ENCODE measurements at places on chromosomes 4 and X.

DNA sequence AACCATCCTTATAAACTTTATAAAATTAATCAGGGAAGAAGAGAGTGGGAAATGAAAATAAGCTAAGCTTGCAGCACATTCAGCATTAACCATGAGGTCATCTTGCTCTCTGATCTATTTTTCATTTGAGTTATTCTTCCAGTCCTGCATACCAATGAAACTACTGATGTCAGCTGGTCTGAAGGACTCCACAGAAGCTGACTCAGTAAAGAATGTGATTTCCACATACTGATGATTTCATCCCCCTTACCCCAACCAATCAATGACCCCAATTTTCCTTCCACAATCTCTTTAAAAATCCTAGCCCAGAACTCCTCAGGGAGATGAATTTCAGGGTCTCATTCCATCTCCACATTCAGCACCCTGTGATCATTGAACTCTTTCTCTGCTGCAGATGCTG lies 18.8 kb upstream of the DSPP start:
- DNase-seq = no peak

GRCh38 chrX:84339507-84340364 lies 151.7 kb upstream of the RPS6KA6 start:
- DNase-seq = no peak

GRCh38 chrX:9211269-9211668 lies 177.3 kb upstream of the FAM9B start:
- DNase-seq = no peak

DNA sequence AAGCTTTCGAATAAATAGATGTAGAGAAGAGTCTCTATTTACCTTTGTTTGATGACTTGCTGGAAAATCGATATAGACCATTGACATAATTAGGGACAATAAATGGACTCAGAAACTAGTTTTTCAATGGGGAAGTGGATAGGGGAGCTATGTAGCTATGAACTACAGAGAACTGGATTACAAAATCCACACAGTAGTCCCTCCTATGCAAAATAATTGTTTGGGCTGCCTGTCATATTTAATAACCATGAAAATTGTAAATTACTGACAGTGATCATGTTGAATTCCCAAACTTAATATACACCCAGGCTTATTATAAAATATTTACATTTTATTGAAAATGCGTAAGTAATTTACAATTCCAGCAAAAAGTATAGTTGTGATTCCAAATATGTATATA lies 333.1 kb upstream of the FAM241A start:
- no peak for DNase-seq

GRCh38 chrX:5142644-5143043 lies 1086.0 kb downstream of the NLGN4X start:
- no peak for DNase-seq

DNA sequence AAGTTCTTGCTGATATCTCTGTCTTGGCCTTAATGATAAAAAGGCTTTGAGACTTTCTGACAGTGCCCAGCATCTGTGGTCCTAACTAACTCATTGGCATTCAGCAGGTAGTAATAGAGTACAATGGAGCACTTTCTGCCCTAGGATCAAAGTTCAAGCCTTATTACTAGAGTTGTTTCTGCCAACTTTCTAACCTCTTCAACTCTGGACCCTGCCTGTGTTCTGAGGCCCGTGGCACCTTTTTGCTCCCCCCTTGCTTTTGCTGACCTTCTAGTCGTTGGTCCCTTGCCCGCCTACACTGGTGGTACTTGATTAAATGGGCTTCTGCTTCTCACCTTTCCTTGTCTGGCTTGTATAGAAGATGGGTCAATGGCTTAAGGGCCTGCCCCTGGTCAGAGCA lies 126.3 kb downstream of the PPARGC1A start:
- DNase-seq = no peak

DNA sequence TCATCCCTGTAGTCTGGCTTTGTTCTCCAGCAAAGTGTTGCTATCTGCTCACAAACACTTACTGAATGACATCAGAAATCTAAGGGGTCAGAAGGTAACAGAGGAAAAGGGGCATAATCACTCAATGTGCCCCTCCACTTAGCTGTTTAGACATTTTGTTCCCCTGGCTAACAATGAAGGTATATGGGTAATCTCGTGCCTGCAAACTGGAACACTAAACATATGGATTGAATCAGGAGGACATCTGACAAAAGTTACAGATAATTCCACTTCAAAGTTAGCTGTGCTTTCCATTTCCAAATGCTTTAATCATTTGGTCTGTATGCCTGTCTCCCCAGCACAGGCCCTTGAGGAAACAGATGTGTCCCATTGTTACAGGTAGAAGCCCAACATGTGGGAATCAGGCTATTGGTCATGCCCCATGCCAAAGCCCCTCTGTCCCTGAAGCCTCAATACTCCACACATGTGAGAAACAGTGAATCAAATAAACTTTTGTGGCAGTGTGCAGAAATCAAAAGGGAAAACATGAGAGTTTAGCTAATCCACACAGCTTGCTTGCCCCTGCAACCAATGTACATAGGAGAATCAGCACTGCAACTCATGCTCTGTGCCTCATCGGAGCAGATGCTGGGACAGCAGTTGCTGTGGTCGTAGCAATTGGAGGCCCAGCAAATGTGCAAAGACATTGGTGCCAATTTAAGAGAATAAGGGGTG lies 111.7 kb downstream of the RNF150 start:
- DNase-seq = no peak

- no peak for DNase-seq
Observed at GRCh38 chrX:153779891-153780677, 757 bp upstream of the SRPK3 start.

GRCh38 chr4:184938871-184939270 lies 79.4 kb upstream of the HELT start:
- no peak for DNase-seq

- no peak for DNase-seq
Observed at GRCh38 chr4:6368096-6368495, 98.4 kb downstream of the WFS1 start.

DNA sequence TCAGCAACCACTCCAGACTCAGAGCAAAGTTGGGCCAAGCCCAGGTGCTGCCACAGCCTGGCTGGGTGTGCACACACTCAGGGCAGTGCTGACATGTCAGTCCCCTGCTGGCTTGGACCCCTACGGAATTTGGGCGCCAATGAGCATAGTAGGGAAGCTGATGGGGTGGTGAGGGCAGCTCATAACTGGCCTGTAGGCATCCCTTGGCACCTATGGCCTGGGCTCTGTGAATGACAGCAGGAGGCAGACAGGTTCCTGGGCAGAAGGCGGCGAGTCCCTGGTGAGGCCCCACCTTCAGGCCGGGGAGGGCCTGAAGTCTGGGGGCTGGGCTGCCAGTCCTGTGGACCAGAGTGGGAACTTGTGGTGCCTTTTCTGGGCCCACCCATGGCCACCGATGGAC lies 15.9 kb upstream of the TMEM185A start:
- no peak for DNase-seq

GRCh38 chr4:23333946-23334878 lies 555.6 kb downstream of the PPARGC1A start:
- DNase-seq = no peak

- DNase-seq = no peak
Observed at GRCh38 chr4:31236639-31237173, 516.5 kb downstream of the PCDH7 start.

DNA sequence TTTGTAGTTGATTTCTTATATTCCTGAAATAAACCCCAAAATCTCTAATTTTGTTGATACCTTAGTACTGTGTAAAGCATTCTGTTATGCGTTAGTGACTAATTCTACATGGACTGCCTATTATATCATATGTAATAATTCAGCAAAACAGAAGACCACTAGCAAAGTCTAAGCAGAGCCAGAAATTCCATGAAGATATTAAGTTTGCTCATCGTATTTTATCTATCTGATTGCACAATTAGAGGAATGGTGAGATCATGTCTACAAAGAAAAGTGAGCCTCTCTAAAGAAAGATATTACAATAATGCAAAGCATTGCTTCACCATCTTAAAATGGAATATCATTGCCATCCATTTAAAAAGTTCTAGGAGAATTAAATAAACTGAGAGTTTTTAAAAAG lies 374.6 kb upstream of the SLC7A11 start:
- DNase-seq = no peak

DNA sequence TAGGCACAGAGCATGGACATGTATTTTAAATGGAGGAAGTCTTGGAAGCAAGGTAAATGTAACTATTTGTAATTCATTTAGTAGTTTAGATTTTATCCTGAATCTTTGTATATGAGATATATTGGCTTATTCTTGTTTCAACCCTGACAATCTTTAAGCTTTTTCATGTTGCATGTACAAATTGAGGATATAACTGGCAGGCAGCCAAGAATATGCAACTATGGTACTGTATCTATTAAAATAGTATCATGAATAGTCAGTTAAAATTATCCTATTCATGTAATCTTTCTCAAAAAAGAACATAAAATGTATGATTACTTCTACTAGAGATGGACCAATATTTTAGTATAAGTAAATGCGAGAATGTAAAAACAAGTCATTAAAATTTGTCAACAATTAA lies 1141.5 kb downstream of the PCDH18 start:
- no peak for DNase-seq

DNA sequence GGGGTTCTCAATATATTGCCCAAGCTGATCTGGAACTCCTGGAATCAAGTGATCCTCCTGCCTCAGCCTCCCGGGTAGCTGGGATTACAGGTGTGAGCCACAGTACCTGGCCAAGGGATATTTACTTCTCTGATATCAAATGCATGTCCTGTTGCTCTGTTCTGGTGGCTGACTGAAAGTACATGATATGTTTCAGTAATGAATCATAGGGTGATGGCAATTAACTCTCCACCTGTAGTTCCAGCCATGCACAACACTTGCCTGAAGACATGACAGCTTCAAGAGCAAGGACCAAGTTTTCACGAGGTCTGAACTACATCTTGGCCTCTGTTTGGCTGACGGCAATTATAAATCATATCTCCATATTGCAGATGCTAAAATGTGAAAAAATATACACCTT lies 9.1 kb downstream of the ZCCHC4 start:
- no peak for DNase-seq

DNA sequence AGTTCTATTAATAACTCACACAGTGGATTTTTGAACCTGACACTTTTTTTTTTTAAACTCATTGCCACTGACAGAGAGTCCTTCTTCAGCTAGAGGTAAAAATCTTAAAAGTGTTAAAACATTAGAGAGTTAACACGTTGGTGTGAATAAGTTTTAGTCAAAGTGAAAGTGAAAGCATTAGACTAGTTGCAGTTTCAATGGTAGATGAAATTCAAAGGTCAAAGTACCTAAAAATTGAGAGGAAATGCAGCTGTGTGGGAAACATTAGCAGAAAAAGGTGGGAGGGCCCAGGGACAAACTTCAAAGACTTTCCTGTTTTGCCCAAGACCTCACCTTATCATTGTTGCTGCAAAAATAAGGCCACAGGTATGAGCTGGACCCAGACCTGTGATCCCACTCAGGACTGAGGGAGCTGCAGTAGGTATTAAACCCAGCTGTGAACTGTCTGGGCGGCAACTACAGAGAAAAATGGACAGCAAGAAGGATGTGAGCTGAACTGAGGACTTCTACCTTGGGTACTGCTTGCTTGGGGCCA lies 17.6 kb upstream of the GABRA4 start:
- no peak for DNase-seq

DNA sequence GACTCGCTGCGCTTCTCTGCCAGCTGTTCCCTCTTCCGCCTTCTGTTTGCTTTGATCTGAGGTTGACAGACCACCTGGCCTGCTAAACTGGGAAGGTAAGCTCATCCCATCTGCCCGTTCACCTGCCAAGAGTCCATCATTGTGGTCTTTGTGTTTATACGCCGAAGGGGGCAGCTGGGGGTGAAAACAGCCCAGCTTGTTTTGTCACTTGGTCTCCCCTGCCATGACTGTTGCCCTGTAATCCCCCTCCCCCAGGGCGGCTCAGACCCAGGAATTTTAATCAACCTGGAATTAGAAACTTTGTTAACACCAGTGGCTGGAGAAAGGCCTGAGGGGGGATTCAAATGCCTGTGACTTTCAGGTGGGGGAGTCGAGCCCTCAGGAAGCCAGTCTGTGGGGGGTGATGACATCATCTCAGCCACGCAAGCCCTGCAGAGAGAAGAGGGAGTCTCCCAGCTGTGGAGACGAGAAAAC lies 333.3 kb downstream of the BCOR start:
- no peak for DNase-seq

GRCh38 chrX:63488546-63489373 lies 137.6 kb upstream of the SPIN4 start:
- DNase-seq = no peak

GRCh38 chr4:116705466-116705865 lies 379.9 kb downstream of the TRAM1L1 start:
- DNase-seq = no peak

GRCh38 chr4:139764686-139765310 lies 99.2 kb downstream of the MGST2 start:
- no peak for DNase-seq

GRCh38 chr4:26583538-26583864 lies 383 bp upstream of the TBC1D19 start:
- no peak for DNase-seq

DNA sequence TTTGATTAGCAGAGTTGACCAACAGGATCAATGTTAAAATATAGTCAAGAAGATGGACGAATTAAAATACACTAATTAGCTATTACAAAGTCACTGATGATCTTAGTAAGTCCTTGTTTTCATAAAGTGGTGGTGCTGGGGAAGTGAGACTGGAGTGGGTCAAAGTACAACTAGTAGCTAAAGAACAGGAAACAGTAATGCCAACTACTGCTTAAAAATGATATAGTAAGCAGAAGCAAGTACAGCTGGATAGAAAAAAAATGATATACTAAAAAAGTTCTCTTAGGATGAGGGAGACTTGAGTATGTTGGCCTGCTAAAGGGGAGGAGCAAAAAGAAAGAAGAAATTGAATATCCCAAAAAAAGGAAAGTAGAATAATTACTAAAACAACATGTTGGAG lies 580.8 kb upstream of the FTHL17 start:
- no peak for DNase-seq

DNA sequence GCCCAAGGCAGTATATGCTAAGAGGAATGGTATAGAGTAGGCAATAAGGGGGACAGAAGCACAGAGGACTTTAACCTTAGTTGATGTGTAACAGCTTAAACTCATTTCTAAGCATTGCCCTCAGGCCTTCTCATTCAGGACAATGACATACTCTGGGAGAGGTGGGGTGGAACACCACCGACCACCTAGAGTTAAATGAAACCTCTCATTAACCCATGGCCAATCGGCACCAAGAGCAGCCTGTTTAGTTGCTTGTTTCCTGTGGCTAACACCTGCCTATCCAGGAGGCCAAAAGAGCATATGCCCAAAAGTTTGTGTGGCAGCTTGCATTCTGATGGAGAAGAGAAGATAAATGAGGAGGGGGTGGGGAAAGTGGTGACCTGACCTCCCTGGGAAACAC lies 88.7 kb upstream of the PLAC1 start:
- no peak for DNase-seq

GRCh38 chrX:69311936-69312670 lies 146.8 kb upstream of the PJA1 start:
- DNase-seq = no peak

All from stimulated activated CD4-positive, alpha-beta T cell treated with anti-CD3 and anti-CD28 coated beads, Interleukin-1b, Interleukin-23, amount 100 ng/mL, for 24 hours (primary cell).